ENCODE measurements at places on chromosomes 3 and 15.

DNA sequence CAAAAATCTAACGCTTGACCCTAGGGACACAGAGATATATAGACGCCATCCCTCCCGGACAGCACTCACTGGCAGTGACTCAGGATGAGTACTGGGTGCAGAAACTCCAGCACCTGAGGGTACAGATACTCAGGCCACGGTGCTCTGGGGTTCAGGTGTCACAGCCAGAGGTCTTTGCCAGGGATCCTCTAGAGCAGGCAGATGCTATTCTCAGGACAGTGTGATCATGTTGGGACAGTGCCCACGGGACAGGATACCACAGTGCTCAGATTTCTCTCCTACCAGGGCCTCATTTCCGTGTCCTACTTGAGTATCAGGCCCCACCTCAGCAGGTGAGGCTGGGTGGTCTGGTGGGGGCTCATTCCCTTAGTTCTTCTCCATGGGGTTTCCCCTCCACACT, 34.4 kb downstream of the HOMER2 start:
- DNase-seq = no peak

DNA sequence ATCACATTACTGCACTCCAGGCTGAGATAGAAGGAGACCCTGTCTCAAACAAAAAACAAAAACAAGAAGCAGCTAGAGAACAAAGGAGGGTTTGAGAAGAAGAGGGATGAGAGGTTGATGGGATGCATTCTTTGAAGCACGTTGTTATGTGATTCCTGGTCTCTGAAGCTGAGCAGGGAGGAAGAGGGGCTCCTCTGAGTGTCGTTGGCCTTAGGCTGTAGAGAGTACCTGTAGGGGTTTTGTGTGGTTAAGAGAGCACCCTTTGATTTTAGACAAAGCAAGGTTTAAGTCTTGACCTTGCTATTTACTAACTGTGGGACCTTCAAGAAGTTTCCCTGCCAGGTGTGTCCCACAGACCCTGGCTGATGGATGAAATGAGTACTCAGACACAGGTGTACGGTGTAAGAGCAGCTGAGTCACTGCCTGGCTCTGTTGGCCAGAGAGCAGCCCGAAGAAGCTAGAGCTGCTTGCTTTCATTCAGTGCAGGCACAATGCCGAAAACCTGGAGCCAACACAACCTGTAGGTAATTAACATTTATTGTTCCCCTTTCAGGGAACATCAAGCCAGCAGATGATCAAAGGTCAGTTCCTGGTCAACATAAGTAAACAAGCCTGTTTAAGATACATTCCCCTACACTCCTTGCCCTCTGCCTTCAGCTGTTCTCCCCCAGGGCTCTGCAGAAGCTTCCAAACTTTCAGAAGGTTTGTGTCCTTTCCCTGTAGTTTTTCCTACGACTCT, 67.2 kb downstream of the LRRK1 start:
- no peak for DNase-seq

GRCh38 chr3:52317208-52318000, 1.3 kb downstream of the DNAH1 start:
- DNase-seq = peak; percentile 39

DNA sequence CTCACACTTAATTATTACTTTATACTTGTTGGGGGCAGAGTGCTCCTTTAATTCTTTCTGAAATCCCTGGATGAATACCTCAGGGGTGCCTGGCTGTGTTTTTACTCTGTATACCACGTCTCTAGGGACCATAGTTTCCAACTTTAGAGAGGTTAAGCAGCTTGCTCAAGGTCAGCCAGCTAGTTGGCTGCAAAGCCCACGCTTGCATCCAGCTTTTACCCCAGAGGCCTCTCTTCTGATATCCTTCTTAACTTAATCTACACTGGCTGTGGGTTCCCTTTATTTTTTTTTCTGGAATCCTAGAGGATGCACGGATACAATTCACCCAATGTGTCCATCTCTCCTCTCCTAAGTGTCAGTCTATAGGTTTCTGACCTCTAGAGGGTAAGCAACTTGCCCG, 1.4 kb downstream of the PDZRN3 start:
- peak; percentile 75 for DNase-seq

- no peak for DNase-seq
These were observed 113.4 kb upstream of the KBTBD8 start for GRCh38 chr3:66884659-66885058.

- no peak for DNase-seq
These were observed 52.3 kb upstream of the BHLHE40 start for GRCh38 chr3:4926892-4927291.

DNA sequence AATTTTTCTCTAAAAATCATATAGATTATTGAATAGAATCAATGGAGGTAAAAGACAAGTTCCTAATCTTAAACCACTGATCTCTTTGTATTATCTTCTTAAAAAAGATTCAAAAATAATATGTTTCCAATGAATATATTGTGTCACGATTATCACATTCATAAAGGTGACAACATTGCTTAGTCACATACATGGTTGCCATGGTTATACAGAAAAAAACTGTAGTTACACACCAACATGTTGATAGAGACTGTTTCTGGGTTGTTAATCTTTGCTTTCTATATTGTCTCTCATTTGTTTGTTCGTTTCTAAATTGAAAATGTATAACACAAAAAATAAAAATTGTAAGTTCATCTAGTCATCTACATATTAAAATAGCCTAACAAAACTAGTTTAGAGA, 376.0 kb upstream of the ALCAM start:
- DNase-seq = peak; percentile 17

DNA sequence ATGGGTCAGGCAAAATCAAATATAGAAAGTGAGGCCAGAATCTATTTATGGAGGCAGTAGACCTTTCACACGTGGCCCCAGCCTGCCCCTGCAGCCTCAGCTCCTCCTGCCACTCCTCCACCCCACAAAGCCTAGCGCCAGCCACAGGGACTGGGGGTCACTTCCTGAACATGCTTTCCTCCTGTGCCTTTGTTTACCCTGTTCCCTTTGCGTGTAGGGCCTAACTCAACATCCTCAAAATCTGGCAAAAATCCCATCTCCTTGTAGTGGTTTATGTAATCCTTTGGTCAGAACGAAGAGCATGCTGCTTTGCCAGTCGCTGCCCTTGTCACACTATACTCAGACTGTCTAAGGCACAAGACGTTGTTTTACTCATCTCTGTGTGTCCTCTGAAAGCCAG, 39.6 kb downstream of the KBTBD12 start:
- DNase-seq = no peak

DNA sequence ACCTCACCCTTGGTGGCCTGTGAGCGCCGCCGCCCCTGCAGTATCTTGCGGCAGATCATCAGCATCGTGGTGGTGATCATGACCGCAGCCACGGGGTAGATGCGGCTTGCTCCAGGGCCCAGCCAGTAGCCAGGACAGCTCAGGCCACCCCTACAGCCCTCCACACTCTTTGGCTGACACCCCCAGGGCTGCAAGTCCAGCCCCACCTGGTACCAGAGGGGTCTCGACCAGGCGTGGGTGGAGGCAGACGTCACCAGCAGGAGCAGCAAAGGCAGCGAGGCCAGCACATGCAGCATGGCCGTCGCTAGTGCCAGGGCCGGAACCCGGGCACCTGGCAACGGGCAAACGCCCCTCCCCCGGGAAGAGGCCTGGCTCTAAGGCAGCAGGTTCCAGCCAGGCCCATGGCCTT, at the start of gene TMEM89:
TMEM89 (minus strand) TSS at position 309 of the 409 bp plus-strand sequence; CDS start at position 296, 13 bp downstream.
- DNase-seq = no peak

DNA sequence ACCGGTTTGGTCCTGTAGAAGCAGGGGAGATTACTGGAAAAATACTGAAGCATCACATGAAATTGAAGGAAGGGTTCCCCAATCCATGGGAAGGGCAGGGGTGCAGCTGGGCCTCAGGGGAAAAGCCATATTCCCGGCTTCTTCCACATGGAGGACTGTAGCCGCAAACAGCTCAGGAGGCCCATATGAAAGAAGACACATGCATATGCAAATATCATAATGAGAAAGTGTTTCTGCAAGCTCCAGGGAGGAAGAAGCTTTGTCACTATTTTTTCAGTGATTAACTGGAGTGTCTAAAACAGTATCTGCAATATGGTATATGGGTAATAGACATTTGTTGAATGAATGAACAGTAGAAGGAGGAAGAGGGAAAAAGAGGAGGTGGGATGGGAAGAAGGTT, 19.1 kb downstream of the DPH3 start:
- DNase-seq = no peak

DNA sequence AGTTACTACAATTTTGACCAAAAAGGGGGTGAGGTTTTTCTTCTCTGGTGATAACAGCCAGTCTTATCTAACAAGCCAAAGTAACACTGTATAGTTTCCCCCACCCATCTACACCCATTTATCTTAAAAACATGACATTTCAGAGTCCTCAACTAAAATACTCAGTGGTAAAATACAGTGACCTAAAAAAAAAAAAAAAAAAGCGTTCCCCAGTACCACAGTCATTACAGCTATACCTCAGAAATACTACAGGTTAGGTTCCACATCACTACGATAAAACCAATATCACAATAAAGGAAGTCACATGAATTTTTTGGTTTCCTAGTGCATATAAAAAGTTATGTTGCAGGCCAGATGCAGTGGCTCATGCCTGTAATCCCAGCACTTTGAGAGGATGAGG, 13.8 kb downstream of the DENND4A start:
- DNase-seq = no peak

DNA sequence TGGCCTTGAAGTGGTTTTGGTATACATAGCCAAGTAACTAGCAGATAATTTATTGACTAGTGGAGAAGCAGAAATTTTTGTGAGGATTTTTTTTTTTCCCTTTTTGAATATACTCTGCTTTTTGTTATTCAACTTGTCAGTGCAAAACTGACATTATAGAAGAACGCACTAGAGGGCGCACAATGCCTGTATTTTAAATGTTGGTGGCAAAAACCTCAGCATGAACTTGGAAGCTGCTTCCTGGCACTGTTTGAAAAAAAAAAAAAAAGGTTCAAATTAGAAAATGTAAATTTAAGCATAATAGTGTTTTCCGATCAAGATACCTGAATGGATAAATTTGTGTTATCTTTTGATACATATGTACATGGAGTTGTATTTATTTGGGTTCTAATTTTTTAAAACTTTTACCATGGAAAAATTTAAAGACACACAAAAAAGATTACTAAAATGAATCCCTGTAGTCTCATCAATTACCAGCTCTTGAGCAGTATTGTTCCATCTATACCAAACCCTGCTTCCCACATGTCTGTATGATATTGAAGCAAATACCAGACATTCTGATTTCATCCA, 56.0 kb downstream of the SLC25A26 start:
- DNase-seq = peak; percentile 88

DNA sequence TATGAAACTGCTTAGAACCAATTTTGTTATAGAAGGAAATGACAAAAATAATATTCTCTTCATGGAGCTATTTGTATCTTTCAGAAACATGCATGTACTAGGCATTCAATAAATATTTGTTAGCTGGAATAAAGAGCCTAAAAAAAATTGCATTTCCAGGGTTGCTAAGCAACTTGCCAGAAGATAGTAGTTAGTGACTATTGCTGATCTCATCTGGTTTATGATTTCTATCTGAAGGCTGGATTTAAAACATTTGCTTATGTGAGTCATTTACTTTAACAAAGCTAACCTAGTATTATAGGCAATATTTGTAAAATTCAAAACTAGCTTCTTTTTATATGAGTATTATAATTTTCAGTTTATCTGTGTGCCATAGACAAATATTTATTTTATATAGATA, 78.3 kb downstream of the NAALADL2 start:
- no peak for DNase-seq
